Stimulated activated CD4-positive, alpha-beta T cell treated with anti-CD3 and anti-CD28 coated beads, TNF-alpha, amount 100 ng/mL, for 4 hours (primary cell): ENCODE measurements at places on chromosomes 5 and 9.

GRCh38 chr9:73023025-73023541 is 70.2 kb upstream of the ALDH1A1 start:
- DNase-seq = no peak

- no peak for DNase-seq
Observed at GRCh38 chr5:140035881-140036280, 7.2 kb downstream of the NRG2 start.

DNA sequence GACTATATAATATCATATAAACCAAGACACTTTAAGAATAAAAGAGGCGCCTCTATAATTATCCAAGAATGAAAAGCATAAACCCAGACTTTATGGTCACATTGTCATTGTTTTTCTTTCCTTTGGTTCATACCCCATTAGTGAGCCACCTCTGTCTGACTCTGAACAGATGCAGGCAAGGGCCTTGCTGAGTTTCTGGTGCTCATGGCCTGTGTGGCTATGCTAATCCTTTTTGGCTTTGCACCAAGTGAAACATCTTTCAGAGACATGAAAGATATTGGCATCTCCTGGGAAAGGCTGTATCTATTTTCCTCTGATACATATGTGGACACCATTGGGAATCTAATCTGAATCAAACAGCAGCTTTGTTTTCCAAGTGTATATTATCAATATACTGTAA is 222.5 kb downstream of the CHSY3 start:
- no peak for DNase-seq

DNA sequence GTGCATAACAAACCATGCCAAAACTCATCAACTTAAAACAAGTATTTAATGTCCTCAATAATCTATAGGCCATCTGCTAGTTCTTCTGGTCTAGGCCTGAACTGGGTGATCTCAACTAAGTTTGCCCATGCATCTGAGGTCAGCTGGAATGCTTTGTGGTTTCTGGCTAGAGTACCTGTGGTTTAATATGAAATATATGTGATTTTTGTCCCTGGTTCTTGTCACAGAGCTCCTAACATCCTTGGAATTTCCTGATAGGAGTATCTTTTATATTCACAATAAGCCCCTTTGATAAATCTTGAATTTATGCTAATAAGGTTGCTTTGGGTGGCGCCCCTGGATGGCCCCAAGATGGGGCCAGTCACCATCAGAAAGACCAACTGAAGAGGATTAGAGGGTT is 535.9 kb downstream of the DNAH5 start:
- no peak for DNase-seq

GRCh38 chr9:20236676-20237075 is 385.6 kb downstream of the MLLT3 start:
- no peak for DNase-seq

GRCh38 chr5:68015381-68016302 is 199.9 kb upstream of the PIK3R1 start:
- DNase-seq = no peak

GRCh38 chr9:86974421-86974820 is 27.1 kb upstream of the GAS1 start:
- DNase-seq = no peak

DNA sequence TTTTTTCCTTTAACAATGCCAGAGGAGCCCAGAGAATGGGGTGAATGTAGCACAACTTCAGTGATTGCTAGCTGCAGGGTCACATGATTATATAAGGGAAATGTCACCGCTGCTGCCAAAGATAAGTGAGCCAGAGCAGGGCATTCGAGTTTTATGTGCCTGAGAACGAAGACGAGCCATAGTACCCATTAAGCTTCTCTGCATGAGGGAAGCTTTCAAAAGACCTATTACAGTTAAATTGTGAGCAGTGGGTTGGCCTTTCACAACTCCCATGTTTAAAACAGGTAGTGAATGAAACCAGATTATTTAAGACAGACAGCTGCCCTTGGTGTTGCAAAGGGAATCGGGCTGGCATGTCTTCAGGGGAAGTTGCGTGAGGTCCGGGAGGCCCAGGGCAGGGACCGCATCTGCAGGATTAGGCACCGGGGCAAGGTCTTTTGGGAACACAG is 82.4 kb upstream of the TNFAIP8 start:
- DNase-seq = no peak
